Caki2 (cell line): ENCODE measurements at places on chromosomes 7 and 10.

DNA sequence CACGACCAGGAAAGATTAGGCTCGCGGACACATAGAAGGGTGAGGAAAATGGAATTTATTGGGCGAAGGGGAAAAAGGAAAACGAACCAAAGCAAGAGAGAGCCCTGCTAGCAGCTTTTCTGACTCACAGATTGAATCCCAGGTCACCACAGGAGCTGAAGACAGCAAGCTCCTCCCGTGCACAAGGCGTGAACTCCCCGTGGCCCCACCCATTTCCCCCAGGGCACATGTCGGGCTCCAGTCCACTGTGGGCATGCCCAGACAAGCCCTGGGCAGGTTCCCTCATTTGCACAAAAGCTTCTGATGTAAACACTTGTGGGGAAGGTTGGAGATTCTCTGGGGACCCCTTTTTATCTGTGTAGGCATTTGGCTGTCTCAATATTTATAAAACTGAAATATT, 582.4 kb downstream of the SUGCT start:
- DNase-seq: peak; percentile 90

DNA sequence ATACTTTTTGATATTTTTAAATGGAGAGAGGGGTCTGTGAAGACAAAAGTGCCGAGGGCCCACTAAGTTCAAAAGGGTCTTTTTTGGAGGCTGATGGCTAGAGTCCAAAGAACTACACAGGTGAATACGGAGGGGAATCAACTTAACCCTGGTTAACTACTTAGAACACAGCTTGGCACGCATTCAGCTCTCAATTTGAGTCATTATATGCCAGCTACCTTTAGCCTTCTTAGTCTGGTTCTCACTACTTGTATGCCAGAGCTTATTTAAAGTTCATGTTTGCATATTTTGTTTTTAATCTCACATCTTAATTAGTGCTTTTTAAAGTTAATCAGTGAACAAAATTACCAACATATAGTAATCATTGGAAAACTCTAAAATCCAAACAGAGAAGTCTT, 80.8 kb downstream of the VWDE start:
- no peak for DNase-seq

- DNase-seq: no peak
Measured at GRCh38 chr10:33945051-33945450, 610.6 kb upstream of the NRP1 start.

DNA sequence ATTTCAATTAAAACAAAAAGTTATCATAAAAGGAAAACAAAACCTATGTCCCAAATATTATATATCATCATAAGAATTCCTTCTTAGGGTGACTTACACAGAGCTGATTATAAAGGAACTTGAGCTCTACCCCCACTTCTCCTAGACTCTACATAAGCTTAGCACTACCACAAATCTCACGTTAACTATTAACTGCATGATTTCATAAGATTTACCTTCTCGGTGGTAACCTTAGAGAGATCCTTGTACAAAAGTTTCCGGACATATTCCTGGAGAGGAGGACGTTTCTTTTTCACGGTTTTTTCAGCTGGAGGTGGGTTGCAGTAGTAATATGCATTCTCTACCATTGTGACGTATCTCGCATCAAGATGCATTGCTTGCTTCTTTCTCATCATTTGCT, 83.7 kb downstream of the UPF2 start:
- DNase-seq: peak; percentile 18

DNA sequence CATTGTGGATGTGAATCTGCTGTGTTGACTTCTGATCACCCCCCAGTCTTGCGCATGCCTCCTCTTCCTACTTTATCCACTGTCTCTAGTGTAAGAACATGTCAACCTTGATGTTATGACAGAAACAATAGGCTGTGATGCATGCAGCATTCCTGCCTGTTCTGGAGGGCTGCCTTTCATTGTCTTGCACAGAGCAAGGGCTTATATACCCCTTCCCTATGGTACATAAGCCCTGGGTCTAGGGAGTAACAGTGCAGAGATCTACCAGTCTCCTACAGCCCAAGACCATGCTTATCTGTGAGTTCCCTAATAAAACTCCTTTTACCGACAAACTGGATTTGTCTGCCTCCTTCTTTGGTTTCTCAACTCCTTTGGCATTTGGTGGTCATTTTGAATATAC, 177.0 kb upstream of the STK17A start:
- no peak for DNase-seq

- DNase-seq: no peak
Measured at GRCh38 chr10:1395481-1396296, 339.5 kb downstream of the WDR37 start.

DNA sequence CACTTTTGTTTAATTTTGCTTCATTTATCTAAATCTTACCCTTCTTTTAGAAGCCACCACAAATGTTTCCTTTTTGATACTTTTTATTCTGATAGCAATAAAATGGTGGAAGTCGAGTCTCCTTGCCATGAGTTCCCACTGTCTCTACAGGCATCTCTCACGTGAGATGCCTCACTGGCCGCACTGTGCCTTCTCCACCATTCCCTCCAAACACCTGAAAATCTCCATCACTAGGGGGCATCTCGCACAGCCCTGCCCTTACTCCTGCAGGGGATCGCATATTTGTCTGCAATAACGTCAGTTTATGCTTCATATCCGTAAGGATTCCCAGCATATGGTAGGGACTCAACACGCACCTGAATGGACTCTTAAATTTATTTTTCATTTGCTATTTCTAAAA, 56.3 kb upstream of the NCAPG2 start:
- DNase-seq: no peak

- no peak for DNase-seq
Measured at GRCh38 chr7:130951303-130951975, 217.4 kb upstream of the KLF14 start.

DNA sequence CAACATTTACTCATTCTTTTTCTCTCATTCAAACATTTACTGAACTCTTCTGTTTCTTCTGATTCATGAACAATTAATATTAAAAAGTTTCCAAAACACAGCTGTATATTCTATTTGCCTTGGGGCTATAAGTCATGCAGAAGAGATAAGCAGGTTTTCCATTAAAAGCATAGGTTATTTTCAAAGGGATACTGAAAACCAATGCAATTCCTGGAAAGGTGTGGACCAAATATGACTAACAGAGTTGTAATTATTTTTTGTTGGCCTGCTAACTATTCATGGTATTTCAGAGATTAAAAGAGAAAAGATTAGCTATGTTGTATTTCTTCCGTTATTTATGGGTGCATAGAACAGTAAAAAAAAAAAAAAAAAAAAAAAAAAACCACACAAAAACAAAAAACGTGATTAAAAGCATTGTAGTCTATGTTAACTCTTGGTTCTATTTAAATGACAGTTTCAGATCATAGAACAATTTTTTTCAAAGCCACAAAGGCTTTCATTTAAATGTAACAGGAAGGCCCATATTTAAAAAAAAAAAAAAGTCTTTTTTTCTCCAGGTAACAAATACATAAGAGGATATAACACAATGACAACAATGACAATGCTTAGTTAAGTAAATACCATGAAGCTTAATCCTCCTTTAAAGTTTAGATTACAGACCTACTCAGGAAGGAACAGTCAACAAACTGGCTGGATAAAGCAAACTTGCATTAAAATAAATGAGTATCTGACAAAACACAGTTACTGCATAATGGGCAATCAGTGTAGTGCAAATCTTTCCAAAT, 1042.9 kb downstream of the GATA3 start:
- DNase-seq: no peak

- DNase-seq: no peak
Measured at GRCh38 chr7:46157404-46157803, 236.3 kb upstream of the IGFBP3 start.

- no peak for DNase-seq
Measured at GRCh38 chr10:116385311-116385710, 42.3 kb upstream of the PNLIPRP3 start.

- DNase-seq: no peak
Measured at GRCh38 chr10:95026461-95026860, 42.8 kb downstream of the CYP2C8 start.

DNA sequence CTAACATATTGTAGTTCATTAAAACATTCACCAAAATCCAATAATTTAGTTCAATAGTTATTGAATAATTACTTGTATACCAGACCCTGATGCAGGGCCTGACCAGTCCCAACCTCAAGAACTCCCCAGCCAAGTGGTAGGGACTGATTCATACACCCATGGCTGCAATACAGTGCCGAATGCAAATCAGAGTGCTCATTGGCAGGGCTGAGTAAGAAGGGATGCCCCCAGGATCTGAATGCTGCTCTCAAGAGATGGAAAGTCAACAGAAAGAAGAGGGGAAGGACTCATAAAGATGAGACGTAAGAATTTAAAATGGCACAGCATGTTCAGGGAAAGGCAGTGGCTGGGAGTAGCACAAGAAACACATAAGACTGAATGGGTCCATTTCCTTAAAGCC, 29.9 kb downstream of the ZNF438 start:
- no peak for DNase-seq

DNA sequence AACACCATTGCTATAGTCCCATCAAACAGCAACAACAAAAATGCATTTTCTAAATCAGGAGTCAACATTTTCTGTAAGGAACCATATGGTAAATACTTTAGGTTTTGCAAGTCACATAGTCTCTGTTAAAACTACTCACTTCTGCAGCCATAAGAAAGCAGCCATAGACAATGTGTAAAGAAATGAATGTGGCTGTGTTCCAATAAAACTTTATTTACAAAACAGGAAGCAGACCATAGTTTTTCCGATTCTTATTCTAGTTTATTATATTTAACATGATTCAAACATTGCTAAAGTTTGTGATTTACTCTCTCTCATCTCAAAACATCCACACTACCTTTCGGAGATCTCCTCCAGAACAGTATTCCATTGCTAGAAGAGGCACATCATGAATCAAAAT, 6.9 kb downstream of the CHUK start:
- no peak for DNase-seq

DNA sequence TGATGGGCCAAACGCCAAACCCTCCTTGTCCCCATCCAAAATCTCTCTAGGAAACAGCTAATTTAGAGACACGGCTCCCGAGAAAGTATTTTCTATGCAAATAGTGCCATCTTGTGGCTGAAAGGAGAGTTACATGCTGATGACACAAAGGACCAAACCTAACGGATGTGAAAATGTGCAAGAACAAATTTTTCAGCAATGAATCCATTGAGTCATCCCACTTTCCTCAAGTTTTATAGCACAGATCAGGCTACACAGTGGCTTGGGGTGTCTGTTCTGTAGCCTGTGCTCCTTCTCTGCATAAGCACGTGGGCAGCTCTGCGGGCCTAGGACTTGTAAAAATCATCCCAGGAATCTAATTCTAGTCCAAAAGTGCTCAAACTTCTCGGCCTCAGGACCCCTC, 154.8 kb upstream of the PRR15 start:
- DNase-seq: peak; percentile 56

GRCh38 chr10:4617589-4617988, 208.4 kb upstream of the AKR1E2 start:
- no peak for DNase-seq

- no peak for DNase-seq
Measured at GRCh38 chr10:3395458-3395861, 222.9 kb upstream of the PITRM1 start.
